Neuronal stem cell (in vitro differentiated cells): ENCODE measurements at places on chromosomes 16 and 17.

DNA sequence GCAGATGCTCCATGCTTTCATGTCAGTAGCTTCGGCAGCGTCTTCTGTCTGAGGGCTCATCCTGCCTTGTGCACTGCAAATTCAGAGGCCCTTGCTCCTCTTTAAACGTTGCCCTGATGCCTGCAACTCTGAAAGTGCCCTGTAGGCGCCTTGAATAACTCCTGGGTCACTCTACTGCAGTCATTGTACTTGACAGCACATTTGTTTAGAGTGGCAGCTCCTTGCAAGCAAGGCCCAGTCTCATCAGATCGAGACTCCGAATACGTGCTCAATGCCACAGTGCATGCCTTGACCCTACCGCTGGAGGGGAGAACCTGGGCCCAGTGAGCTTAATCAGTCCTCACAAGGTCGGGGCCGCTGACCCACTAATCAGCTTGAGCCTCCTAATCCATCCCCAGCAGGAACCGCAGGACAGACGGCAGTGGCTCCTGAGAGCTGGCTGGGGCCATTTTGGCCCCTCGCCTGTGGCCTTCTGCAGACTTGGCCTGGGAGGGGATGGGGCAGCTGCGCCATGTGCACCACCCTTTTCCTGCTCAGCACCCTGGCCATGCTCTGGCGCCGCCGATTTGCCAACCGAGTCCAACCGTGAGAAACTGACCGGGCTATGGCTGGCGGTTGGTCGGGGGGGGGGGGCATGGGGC is at the start of gene PRCD:
TSS of gene PRCD (plus strand) at position 414 of the 641 bp plus-strand sequence. CDS start at position 512, 98 bp downstream.
- no peak for DNase-seq

DNA sequence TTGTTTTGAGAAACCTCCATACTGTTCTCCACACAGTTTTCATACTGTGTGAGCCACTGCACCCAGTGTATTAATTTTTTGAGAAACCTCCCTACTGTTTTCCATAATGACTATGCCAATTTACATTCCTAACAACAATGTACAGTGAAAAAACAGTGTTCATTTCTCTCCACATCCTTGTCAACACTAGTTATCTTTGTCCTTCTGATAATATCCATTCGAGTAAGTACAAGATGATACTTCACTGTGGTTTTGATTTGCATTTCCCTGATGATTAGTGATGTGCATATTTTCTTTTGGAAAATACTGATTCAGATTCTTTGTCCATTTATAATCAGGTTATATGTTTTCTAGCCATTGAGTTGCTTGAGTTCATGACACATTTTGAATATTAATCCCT is 462.0 kb downstream of the CDH11 start:
- no peak for DNase-seq

GRCh38 chr17:77889866-77890760 is 68.4 kb upstream of the TNRC6C start:
- DNase-seq: no peak

GRCh38 chr17:64978138-64978537 is 58.9 kb upstream of the LRRC37A3 start:
- no peak for DNase-seq

- DNase-seq: no peak
Observed at GRCh38 chr17:32523017-32523680, 36.4 kb downstream of the CDK5R1 start.

- no peak for DNase-seq
Observed at GRCh38 chr17:47311420-47311819, 12.3 kb upstream of the EFCAB13 start.
